ENCODE measurements at places on chromosomes 2 and 18. TPM values are rescaled to one million over a fixed set of nuclear protein-coding genes. Genes with fewer than 3 reads are reported as not detected.

The GREB1 gene
- total RNA-seq = 0.30 TPM

The SCN1A gene
- total RNA-seq = under 0.01 TPM

The ANKRD30BL gene
- total RNA-seq = not detected

The KCTD1 gene
- total RNA-seq = 10.6 TPM

The FABP1 gene
- not detected for total RNA-seq

The FTCDNL1 gene
- under 0.01 TPM for total RNA-seq

The ABCG8 gene
- total RNA-seq = not detected

The SP140L gene
- total RNA-seq = 6.2 TPM

The STON1 gene
- total RNA-seq = 11.0 TPM

The LRRTM1 gene
- not detected for total RNA-seq

The OXER1 gene
- total RNA-seq = not detected

The APOB gene
- total RNA-seq = 0.30 TPM

The SKOR2 gene
- total RNA-seq = not detected

The B4GALT6 gene
- total RNA-seq = 7.8 TPM

The KLHL29 gene
- 3.2 TPM for total RNA-seq

The PLGLB2 gene
- total RNA-seq = 0.32 TPM

The DSG1 gene
- total RNA-seq = not detected

The MYO5B gene
- 1.1 TPM for total RNA-seq

The ALPP gene
- not detected for total RNA-seq

The REG1B gene
- not detected for total RNA-seq

The NYAP2 gene
- not detected for total RNA-seq

The REEP1 gene
- total RNA-seq = under 0.01 TPM

The DNAH7 gene
- under 0.01 TPM for total RNA-seq

The FBXO36 gene
- 1.7 TPM for total RNA-seq

Measured in epithelial cell of umbilical artery (primary cell).